ENCODE measurements at places on chromosomes 16 and 17.

DNA sequence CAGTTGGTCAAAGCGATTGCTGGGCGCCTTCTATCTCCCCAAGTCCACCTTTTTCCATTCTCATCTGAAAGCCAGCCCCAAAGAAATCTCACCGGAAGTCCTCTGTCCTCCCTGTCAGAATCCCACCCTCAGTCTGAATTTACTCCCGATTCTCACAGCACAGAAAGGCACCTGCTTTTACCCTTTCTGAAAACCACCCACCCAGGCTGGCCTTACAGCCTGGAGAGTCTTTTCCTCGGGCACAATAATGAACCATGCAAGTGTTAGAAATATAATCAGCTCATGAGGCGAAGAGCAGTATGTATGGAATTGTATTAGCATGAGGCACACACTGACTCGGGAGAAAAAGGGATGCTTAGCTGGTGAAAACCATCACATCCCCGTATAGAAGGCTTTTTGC lies 1.2 kb upstream of the ZFHX3 start:
- DNase-seq = no peak

DNA sequence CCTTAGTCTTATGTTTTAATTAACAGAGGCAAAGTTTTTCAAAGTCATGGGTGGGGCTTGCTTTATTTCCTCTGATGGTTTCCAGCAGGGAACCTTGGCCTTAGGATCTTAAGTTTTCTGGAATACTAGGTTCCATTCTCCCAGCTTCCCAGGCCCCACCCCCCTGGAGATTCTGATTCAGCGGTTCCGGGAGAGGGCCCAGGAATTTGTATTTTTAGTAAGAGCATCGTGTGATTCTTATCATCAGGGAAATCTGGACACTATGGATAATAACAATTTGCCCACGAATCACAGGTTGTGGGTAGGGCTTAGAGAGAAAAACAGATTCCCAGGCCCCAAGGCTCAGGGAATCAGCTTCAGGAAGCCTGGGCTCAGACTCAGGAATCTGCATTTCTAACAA lies 263.6 kb downstream of the NTN1 start:
- DNase-seq = no peak

DNA sequence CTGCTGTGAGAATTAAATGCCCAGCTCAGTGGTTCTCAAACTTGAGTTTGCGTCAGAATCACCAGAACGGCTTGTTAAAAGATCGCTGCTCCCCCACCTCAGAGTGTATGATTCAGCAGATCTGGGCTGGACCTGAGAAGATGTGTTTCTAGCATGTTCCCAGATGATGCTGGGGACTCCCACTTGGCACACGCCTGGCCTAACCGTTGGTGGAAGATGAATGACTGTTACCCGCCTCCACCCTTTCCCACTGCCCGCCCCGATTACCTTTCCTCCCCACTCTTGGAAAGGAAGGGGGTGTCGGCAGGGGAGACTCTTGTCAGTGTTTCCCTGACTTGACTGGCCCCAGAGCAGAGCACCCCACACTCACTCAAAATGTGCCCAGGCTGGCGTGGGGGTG lies 29.3 kb upstream of the ABCC3 start:
- DNase-seq = no peak

DNA sequence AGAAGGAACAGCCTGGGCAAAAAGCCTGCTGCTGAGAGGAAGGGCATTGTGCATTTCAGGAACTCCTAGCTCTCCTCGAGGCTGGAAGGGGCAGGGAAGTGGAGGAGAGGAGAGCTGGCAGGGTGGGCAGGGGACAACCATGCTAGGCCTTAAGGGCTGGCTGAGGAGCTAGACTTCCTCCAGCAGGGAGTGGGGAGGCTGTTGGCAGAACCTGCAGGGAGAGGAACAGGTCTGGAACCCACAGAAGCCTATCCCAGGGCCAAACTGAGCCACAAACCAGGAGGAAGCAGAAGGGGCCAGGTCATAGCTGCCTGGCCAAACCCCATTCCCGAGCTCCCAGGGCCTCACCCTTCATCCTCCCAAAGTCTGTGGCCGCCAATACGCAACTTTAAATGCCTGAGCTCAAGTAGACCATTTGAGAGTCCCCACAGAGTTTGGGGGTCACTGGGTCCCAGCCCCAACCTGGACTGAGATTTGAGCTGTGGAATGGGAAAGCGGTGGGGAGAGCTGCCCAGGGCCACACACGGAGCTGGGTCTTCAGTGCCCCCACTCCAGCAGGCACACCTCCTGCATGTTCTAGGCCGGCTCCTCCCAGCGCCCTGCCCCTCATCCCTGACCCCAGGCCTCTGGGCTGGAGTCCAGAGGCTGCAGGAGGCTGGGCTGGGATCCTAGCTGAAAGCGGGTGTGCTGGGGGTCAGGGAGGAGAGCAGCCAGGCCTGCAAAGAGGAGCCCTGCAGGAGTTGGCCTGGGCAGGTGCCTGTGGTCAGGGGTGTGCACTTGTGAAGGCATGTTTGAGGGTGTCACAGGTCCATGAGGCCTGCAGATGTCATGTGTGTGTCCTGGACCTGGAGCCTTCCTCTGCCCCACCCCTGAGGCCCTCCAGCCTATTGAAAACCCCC lies 4.5 kb downstream of the CDH5 start:
- DNase-seq = no peak

DNA sequence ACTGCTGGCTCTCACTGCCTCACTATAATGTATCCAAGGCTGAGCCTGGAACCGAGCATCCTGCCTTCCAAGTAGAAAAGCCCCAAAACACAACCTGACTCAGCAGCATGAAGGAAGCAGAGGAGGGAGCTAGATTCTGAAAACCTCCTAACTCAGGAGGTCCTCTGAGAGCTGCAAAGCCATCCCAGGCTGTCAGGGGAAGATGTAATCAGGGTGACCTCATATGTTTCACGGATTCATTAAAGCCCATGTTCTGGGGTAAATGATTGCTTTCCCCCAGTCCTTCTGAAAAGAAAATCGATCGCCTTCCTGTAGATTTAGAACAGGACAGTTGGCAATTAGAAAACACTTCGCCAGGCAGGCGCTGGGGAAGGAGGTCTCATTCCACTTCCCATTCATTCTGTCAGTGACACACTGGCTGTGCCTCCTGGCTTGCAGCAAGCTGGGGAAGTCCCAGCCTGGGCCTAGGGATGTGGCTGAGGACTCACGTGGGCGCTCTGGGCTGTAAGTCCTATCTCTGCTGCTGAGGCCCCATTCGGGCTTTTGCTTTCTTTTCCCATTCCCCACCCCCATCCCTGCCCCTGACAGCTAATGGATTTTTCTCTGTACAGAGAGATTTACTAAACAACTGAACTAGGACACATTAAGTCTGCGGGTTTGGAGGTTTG lies 75.7 kb upstream of the TMEM132E start:
- no peak for DNase-seq

- no peak for DNase-seq
Measured at GRCh38 chr16:119835-120491, 18.5 kb downstream of the NPRL3 start.

DNA sequence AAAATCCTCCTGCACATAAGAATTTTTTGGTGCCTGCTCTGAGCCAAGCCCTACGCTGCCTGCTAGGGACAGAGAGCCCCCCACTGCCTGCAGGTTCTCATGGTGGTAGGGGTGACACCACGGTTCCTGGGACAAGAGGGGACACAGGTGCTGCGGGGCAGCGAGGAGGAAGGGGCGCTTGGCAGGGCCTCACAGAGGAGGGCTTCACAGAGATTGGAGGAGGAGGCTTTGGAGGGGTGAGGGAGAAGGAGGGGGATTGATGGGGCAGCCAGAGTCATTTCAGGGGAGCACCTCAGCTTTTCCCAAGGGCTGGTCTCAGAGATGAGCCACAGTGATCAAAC lies 29.8 kb upstream of the GSG1L start:
- no peak for DNase-seq

GRCh38 chr17:69960755-69961154 lies 114.3 kb upstream of the KCNJ16 start:
- no peak for DNase-seq

DNA sequence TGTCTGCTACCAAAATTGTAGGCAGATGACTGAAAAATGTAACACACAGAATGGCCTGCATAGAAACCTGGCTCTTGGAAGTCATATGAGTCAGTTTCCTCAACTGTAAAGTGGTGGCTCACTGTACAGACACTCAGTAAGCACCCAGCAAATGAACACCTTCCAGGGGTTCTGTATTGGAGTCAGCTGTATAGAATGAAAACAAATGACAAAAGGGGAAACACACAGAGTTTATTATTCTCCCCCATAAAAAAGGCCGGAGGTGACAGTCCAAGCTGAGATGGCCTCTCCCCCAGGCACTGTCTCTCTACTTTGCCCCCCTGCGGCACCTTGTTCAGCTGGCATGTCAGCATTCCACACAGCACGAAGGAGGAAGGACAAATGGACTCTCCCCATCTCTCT lies 6.2 kb upstream of the MEOX1 start:
- DNase-seq = no peak

GRCh38 chr17:81683208-81683583 lies 401 bp downstream of the ARL16 start:
- DNase-seq = no peak

DNA sequence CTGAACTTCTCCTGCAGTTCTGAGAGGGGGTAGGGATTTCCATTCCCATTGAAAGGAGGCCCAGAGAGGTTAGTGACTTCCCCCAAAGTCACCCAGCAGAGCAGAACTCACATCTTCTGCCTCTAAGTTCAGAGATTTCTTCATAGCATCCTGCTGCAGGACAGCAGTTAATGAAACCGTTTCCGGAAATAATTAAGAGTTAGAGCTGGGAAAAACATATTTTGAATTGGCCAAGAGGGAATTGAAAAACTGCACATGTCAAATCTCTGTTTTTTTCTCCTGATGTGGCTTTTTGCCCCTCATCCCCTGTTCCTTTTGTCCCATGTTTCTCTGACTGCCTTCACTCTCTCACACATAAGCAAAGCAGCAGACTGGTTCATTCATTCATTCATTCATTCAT lies 26.6 kb downstream of the ITPRIPL2 start:
- no peak for DNase-seq

GRCh38 chr17:41710472-41711090 lies 1.6 kb upstream of the GAST start:
- peak; percentile 13 for DNase-seq

GRCh38 chr16:78425891-78426510 lies 326.5 kb downstream of the WWOX start:
- no peak for DNase-seq

DNA sequence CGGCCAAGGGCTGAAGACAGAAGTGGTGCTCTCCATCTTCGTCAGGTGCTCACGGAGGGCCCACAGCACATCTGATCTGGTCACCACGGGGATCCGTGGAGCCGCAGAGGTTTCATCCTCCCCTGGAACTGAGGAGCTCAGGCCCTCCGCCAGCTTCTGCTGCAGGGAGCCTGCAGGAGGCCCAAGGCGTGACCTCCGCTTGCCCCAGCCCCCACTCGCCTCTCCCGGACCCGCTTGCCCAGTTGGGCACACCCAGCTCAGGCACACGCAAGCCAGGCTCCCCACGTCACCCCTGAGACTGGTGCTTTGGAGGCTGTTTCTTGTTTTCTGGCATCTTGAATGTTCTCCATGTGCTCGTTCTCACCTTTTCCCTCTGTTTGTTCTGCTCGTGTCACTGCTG lies 39.4 kb upstream of the CHMP6 start:
- DNase-seq = no peak

DNA sequence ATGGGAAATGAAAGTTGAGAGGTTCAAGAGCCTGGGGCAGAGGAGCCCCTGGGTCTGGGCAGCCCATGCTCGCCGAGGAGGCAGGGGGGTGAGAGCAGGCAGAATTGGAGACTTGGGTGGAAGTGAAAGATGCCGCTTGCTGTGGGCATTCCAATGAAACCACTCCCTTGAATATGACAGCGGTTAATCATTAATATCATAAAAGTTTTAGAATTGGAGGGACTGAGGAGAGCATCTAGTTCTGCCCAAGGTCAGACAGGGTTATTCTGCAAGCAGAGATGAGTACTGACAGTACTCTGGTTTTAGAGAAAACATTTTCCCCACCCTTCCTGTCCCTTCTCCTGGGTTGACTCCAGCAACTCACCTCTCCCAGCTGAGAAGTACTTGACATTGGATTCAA lies 180.2 kb downstream of the MSI2 start:
- DNase-seq = no peak

GRCh38 chr17:17492085-17492484 lies 4.1 kb downstream of the RASD1 start:
- DNase-seq = no peak

- no peak for DNase-seq
Measured at GRCh38 chr16:64452446-64452845, 669.4 kb downstream of the CDH11 start.

DNA sequence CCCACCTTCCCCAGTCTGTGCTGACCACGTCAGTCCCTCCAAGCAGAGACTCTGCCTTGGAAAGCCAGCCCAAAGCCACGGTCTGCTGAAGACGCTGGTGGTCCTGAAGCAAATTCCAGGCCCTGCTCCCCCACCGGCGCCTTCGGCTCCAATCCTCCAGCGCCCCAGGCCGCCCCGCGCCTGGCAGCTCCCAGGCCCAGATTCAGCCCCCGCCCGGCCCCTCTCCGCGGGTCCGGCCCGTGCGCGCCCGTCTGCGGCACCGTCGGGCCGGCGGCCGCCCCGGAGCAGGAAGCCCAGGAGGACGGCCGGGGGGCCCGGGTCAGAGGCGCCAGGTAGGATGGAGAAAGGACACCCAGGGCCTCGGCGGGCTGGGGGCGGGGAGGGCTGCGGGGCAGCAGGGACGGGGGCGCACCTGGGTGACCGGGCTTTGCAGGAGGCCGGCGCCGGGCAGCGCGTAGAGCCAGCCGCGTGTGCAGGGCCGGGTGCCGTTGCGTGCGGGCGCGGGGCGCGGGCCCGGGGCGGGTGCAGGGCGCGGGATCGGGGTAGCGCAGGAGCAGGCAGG lies 594 bp upstream of the SLC22A31 start:
- DNase-seq = no peak

DNA sequence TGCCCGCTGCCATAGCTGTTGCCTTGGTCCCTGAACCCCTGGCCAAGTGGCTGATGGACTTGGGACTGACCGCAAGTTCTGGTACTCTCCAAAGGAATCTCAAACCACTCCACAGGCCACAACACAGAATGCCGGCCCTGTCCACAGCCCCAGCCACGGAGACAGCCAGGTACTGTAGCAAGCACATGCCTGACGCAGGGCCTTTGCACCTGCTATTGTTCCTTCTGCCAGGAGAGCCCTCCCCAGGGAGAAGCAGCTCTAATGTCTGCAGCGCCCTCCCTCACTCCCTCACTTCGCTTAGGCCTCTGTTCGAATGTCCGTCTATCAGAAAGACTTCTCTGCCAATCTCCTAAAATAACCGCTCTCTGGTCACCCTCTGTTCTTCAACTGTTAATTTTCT lies 15.4 kb downstream of the RTN4RL1 start:
- DNase-seq = no peak

GRCh38 chr16:88940862-88941817 lies 35.9 kb downstream of the CBFA2T3 start:
- no peak for DNase-seq

GRCh38 chr16:71954699-71955195 lies 45.5 kb downstream of the PKD1L3 start:
- DNase-seq = no peak

- no peak for DNase-seq
Measured at GRCh38 chr17:82880620-82881323, 41.0 kb upstream of the ZNF750 start.

GRCh38 chr16:72469932-72470331 lies 298.0 kb upstream of the PMFBP1 start:
- no peak for DNase-seq
